ENCODE measurements at places on chromosomes 16 and 17.

DNA sequence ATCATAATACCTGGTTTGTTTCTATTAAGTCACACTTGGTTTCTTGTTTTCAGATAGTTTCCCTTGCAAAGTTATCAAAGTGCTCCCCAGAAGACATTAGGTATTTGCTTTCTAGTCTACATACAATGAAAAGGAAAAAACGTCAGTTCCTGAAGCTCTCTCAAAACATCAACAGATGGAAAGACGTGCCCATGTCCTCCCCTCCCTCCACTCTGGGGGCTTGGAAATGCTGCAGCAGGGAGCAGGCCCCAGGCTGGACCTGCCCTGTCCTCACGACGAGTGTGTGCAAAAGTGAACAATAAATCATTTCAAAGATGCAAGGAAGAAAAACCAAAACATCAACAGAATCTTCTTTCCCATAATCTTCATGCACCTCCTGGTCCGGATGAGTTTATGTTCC lies 118.5 kb downstream of the USP22 start:
- no peak for DNase-seq

DNA sequence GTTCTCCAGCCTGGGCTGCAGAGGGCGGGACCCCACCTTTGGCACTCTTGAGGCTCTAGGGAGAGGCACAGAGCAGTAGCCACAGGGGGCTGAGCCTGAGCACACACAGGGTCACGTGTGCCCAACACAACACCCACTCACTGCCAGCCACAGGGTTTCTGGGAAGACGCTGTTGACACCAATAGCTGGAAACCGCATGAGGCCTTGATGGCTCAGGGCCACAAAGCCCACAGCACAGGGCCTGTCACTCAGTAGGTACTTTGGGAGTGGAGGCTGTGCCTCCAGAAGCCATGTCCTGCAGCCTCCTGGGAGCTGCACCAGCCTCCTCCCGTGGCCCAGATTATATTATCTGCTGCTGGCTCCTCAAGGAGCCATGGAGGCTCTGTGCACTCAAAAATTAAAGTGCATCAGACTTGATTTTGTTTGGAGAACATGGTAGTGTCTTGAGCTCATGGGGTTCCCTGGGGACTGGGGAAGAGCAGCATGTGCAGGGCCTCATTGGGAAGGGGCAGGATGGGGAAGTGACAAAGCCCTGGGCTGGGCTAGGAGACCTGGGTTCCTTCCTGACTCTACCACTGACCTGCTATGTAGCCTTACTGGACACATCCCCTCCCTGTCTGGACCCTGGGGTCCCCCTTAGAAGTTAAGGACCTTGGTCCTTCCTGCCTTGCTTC lies 12.5 kb upstream of the SREBF1 start:
- peak; percentile 47 for DNase-seq

GRCh38 chr16:81448154-81449131 lies 3.8 kb downstream of the CMIP start:
- DNase-seq: no peak

GRCh38 chr17:40963838-40964237 lies 2.9 kb downstream of the KRT39 start:
- no peak for DNase-seq
